SK-MEL-5 (cell line): ENCODE measurements at places on chromosomes 4 and X. TPM values are rescaled to one million over a fixed set of nuclear protein-coding genes. Genes with fewer than 3 reads are reported as not detected.

DNA sequence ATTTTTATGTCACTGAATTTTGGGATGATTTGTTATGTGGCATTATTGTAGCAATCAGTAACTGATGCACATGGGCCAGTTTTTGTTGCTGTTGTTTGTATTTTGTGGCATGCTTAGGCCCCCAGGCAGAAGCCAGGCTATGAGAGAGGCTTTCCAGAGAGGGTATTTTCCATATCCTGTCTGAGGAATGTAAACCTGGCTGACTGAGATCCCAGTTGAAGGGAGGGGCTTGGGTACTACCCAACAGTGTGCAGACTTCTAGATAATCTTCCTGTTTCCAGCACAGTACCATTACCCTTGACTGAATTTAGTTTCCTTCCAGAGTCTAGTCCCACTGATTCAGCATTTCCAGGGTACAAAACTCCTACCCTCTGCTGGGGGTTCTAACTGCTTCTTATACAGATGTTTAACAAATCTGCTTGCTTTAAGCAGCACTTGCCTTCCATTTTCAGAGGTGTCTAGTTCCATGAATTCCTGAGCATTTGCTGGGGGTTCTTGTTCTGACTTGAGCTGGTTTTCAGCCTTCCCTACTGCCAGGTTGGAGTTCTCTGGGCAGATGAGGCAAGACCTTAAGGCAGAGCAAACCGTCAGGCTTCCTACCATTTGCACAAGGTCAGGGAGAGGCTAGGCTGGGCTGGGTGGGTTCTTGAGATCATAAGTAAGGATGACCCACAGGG lies 104.7 kb upstream of the EGFL6 start:
- DNase-seq = no peak

DNA sequence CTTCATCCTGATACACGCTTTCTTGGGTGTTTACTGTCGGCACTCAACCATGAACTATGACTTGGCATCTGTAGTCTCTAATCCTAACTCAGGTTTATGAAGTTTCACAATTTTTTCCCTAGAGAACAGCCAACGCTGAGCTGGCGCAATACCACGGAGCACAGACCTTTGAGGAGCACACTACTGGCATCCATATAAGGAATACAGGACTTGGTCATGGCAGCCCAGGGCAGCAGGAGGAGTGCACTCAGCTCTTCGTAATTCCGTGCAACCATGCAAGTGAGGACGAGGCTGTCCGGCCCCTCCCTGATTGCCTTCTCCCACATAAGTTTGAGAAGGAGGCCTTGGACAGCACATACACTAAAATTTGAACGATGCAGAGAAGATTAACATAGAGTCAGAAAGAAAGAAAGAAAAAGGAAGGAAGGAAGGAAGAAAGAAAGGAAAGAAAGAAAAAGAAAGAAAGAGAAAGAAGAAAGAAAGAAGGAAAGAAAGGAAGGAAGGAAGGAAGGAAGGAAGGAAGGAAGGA lies 41.0 kb upstream of the PDLIM5 start:
- no peak for DNase-seq

DNA sequence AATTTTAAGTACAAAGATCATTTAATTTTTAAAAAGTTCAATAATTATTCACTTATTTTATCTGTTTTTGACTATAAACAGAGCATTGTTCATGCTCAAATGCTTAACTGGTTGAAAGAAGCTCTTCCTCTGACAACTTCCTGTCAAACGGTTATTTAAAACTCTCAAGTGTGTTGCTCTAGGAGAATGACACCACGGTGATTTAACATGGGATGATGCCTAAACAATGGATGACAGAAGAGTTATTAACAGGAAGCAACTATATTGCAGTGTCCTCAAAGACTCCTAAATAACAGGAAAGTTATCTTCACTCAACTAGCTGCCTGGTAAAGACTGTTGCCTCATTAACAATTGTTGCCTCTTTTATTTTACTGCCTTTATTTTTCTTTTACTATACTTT lies 509.6 kb downstream of the PACRGL start:
- DNase-seq = no peak

DNA sequence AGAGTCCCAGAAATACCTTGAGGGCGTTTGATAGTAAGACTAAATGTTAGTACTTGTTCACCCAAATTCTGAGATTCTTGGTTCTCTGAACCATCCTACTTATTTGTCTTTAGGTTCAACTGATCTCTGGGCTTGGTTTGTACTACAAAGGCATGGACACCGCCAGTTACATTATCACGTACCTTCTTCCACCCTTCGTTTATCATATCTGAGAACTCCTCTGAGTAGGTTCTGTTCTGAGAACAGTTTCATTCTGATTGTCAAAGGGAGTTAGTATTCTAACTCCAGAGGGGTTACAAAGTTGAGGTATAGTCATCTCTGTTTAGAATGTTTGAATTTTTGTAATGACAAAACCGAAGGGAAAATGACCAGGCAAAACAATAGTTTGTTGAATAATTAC lies 19.3 kb downstream of the ZFX start:
- DNase-seq = no peak

DNA sequence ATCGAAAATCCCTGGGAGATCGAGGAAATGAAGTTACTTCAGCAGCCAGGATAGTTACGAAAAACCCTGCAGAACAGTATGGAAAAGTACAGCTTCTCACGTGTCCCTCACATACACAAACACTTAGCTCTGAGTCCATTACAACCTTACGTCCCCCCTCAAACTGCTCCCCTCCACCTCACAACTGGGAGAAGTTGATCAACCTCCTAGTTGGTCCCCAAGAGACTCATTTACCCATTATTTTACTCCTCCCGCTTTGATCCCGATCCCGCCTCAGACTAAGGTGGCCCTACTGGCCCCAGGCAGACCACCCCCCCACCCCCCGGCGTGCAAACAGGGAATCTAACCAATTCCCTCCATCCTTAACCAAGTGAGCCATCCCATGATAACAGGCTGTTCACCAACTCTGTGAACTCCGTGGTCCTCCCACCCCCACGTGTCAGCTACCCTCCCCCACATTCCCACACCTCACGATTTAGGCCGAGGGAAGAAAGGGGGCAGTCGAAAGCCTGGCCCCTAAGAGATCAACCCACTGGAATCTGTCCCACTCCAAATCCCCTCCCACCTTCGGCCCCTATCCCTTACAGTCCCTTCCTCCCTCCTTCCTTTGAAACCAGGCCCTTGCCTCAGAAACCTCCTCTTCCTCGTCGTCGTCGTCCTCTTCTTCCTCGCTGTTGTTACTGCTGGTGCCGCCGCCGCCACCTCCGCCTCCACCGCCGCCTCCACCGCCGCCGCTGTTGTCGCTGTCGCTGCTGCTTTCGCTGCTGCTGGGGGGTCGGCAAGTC lies 755 bp downstream of the ANKRD17 start:
- DNase-seq = peak; percentile 26

GRCh38 chr4:178296669-178297068 lies 854.4 kb upstream of the AGA start:
- DNase-seq = peak; percentile 52

DNA sequence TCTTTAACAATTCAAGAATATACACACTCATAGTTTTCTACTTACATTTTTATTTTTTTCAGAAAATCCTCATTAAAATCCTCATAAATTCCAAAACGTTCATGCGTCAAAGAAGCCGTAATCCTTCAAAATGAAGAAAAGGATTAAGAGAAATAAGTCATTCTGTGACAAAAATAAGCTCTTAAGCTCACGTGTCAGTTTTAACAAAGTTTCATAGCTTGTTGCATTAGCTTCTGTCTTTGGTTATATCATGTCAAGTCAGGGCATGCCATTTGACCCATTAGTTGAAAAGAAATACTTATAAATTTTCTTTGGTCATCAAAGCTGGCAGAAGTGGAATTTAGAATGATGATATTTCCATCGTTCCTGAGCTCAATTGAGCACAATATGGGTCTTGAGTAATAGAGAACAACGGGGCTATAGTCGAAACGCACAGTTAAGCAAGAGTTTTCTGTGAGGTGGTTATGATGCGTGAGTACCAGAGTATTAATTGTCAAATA lies 185.2 kb upstream of the CTSO start:
- DNase-seq = no peak

DNA sequence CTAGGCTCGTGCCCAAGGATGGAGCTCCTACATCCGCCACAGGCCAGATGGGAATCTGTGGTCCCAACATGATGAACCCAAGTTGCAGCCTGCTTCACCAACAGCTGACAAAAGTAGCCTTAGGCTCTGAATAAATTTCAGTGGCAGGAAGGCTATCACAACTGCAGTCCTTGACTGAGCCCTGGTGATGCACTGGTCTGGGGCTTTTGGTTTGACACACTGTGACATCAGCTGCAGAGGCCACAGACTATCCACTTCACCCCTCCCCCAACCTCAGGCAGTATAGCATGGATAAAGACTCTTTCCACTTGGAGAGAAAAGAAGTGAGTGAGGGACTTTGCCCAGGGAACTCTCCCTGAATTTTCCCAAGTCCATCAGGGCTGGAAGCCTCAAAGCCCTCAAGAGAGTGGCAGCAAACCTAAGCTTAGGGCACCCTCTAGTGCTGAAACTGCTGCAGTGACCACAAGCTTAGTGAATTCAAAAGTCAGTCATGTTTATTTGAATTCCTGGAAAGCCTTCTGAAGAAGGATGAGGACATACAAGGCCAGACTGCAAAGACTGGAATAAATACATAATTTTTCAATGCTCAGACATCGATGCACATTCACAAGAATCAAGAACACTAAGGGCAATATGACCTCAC lies 135.0 kb upstream of the TENT5D start:
- peak; percentile 63 for DNase-seq

- DNase-seq = no peak
Measured at GRCh38 chr4:79906303-79906702, 166.7 kb downstream of the ANTXR2 start.

GRCh38 chr4:105858466-105859040 lies 36.7 kb upstream of the NPNT start:
- no peak for DNase-seq

- DNase-seq = peak; percentile 53
Measured at GRCh38 chrX:47854474-47854873, 17.8 kb downstream of the ZNF81 start.

DNA sequence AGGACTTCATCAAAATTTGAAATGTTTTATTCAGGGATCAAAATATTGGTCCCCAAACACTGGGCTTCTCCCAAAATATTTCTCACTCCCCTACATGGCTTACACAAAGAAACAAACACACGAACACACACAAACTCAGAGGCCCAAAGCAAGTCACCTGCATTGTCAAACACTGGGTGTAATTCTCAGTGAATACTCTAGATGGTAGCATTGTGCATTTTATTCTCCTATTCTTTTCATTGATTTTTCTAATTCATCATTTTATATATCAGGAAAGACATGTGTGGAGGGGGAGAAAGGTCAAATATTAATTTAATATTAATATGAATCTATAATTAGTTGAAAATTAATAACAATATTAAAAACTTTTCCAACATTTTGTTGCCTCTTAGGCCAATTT lies 72.3 kb upstream of the TNMD start:
- DNase-seq = peak; percentile 38

GRCh38 chrX:75786290-75786689 lies 1.2 kb upstream of the MAGEE2 start:
- no peak for DNase-seq

GRCh38 chr4:128653527-128654444 lies 155.7 kb upstream of the JADE1 start:
- DNase-seq = no peak

GRCh38 chr4:166896254-166896653 lies 338.0 kb downstream of the SPOCK3 start:
- no peak for DNase-seq

GRCh38 chr4:42543126-42543525 lies 113.8 kb downstream of the ATP8A1 start:
- DNase-seq = no peak

DNA sequence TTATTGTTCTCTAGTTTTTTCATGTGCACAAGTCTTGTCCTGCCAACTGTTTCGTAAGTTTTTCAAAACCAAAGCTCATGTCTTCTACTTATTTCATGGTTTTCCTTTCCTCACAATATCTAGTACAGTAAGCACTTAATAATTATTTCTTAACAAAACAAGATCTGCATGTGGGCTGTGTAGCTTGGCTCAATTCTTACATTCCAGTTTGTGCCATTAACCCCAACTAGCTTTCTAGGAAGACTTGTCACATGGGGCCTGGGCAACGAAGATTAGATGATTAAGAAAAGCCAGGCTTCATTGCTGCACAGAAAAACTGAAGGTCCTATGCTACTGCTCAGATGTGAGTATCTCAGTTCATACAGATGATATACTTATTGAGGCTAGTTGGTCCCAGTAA lies 155.3 kb upstream of the TEX13A start:
- DNase-seq = no peak

DNA sequence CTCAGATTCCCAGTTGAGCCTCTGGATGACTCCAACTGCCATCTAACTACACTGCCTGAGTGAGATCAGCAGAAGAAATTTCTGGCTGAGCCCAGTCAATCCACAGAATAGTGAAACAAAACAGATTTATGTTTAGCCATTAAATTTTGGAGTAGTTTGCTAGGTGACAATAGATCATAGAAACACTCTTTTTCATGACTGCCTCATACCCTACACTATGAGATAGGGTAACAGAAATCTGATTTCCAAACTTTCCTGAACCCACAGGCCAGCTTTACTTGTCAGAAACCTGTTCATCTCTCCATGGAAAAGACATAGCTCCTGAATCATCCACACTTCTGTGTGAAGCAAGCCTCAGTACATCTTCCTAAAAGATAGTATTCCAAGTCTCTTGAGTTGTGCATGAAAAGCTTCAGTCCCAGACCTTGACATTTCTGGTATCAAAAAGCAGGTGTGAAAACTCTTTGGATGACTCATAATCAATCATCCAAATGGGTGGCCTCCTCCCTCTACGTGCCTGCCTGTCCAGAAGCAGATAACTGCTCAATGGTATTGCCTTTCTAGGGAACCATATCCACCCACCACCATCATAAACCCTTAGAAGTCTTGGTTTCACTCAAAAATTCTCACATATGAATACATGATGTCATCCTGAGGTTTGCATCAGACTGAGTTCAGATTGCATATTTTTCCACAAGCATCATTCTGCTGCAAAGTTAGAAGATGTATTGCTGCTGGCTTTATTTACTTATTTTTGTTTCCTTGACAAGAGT lies 47.5 kb upstream of the RAP2C start:
- no peak for DNase-seq

MSN gene
- total RNA-seq = 126 and 138 TPM in 2 replicates

ARHGAP36 gene
- total RNA-seq = not detected in 2 replicates

MEPE gene
- total RNA-seq = not detected in 2 replicates

TRIML2 gene
- not detected in 2 replicates for total RNA-seq

RUFY3 gene
- total RNA-seq = 25.7 and 28.3 TPM in 2 replicates

MAGIX gene
- 1.4 and 2.6 TPM in 2 replicates for total RNA-seq

HPSE gene
- total RNA-seq = 5.7 and 7.4 TPM in 2 replicates

KLHL4 gene
- 0.19 TPM in 1 of 2 replicates, not detected in the other for total RNA-seq

TCP11X1 gene
- not detected in 2 replicates for total RNA-seq

DNAAF6 gene
- total RNA-seq = not detected in 2 replicates

TMEM156 gene
- total RNA-seq = not detected in 2 replicates
